ENCODE measurements at places on chromosomes 3 and 15.
A peak's percentile ranks its signal among the peaks of the same experiment; 100 is the strongest.

DNA sequence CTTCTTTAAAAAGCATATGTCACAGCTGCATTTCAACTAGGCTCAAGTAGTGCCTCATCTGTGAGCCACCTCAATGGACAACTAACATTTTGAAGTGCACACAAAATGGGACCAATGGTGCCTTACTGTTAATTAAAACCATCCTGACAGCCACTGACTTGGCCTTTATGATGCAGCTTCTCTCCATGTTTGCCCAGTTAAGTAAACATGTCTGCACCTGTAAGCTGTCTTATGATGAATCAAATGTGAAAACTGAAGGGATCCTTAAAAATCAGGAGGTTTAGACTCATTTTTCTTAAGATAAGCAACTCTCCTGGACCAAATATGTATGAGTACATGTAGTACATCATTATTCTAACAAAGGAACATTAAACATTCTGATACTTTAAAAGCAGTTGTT, 861.6 kb downstream of the ROBO1 start:
- DNase-seq: no peak

- no peak for DNase-seq
Measured at GRCh38 chr15:58793862-58794261, 22.8 kb downstream of the MINDY2 start.

DNA sequence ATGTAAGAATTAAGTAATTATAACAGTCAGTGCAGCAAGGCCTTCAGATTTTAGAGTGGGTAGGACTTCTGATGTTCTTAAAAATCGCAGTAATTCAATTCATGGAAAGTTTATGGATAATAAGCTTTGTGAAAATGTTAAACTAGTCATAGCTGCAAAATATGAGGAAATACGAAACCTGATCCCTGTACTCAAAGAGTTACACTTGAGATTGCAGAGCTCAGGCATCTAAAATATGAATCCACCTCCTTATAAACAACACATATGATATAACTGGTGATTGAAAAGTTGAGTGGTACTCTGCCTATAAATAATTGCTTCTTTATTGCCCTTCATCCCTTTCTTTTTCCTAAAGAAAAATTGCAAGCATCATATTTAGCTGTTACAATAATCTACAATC, 473.3 kb downstream of the OTOL1 start:
- no peak for DNase-seq

GRCh38 chr3:72336821-72337479, 511.3 kb downstream of the SHQ1 start:
- peak; percentile 91 for DNase-seq
